Activated T-cell treated with anti-CD3 and anti-CD28 coated beads, Interleukin-2, amount 50 U/mL, for 72 hours (primary cell): ENCODE measurements at places on chromosomes 11 and 22. TPM values are rescaled to one million over a fixed set of nuclear protein-coding genes. Genes with fewer than 3 reads are reported as not detected.
A peak's percentile ranks its signal among the peaks of the same experiment; 100 is the strongest.

Gene IL10RA
- 123 TPM for total RNA-seq

Gene GNG3
- total RNA-seq, result not detected

Gene FGF19
- 0.10 TPM for total RNA-seq

Gene ZNF214
- not detected for total RNA-seq

Gene LRRN4CL
- total RNA-seq, result 0.38 TPM

Gene OR8A1
- not detected for total RNA-seq

Gene RAPSN
- total RNA-seq, result 1.3 TPM

Gene SLC22A12
- not detected for total RNA-seq

Gene HOATZ
- not detected for total RNA-seq

Gene KLHL35
- total RNA-seq, result 0.93 TPM

Gene MCHR1
- total RNA-seq, result not detected

Gene CBX7
- 61.0 TPM for total RNA-seq

Gene ADORA2A
- total RNA-seq, result 34.6 TPM

Gene NLRP10
- not detected for total RNA-seq

DNA sequence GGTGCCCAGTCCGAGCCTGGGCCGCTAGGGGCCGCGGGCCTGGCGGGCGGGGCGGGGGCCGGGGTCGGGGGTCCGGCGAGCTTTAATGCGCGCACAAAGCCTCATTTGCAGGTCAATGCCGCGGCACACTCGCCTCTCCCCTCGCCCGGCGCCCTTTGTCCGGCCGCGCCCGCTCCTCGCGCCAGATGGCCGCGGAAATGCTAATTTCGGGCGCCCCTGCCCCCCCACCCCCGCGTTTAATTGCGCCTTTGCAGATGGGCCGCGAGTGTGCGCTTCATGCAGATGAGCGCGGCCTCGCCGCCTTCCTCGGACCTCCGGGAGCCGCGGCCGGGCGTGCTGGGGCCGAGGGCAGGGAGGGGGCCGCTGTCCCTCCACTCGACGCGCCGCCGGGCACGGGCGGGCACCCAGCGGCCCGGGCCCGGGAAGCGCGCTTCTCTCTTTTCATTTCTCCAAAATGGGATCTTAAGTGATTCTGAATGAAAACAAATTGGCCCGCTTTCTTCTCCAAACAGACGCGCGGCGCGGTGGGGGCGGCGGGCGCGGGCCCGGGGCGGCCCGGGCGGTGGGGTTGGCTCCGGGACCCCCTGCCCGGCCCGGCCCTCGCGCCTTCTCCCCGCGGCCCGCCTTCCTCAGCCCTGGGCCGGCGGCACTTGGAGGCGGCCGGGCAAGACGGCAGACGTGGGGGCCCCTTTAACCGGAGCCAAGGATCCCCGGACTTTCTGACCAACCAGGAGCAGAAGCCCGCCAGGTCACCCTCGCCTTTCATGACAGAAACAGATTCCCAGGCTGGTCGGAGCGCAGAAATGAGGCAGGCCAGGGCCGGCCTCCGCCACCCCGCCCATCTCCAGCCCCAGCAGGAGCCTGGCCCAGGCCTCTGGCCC is 22.9 kb downstream of the CDKN1C start:
- DNase-seq, result no peak

- no peak for DNase-seq
Measured at GRCh38 chr11:115282923-115283322, 221.3 kb downstream of the CADM1 start.

GRCh38 chr11:84384731-84385130 is 1098.6 kb upstream of the CCDC90B start:
- DNase-seq, result peak; percentile 10

GRCh38 chr22:50197000-50197800 is 3.6 kb upstream of the SELENOO start:
- no peak for DNase-seq

DNA sequence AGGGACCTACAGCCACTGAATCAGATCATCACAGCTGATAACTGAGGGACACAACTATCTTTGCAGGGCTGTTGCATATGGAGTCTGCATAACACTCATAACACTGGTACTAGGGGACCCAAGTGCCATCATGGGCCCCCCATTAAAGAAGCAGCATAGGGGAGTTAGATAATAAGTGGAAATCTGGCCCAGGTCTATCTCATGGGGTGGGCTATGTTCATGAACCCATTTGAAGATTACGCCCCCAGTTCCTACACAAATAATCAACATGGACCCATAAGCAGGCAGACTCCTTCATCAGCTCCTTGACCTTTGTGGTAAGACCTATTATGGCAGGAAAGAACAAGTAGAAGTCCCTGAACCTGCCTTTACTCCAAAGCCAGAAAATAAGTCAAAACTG is 48.8 kb downstream of the ASCL2 start:
- DNase-seq, result no peak

DNA sequence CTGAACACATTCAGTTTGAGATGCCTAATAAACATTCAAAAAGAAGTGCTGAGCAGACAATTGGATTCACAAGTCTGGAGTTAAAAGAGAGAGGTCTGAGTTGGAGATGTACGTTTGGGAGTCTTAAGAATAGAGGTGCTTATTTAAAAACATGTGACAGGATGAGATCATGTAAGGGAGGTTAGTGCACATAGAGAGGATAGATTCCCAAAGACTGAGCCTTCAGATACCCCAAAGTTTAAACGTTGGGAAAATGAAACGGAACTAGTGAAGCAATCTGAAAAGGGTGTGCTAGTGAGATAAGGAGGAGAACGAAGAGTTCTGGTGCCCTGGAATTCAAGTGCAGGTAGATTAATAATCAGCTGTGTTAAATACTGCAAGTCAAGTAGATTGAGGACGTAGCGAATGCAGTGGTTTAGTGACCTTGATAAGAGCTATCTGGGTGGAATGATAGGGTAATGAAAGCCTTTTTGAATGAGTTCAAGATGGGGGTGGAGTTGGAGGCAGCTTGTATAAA is 63.7 kb downstream of the HIPK3 start:
- no peak for DNase-seq

DNA sequence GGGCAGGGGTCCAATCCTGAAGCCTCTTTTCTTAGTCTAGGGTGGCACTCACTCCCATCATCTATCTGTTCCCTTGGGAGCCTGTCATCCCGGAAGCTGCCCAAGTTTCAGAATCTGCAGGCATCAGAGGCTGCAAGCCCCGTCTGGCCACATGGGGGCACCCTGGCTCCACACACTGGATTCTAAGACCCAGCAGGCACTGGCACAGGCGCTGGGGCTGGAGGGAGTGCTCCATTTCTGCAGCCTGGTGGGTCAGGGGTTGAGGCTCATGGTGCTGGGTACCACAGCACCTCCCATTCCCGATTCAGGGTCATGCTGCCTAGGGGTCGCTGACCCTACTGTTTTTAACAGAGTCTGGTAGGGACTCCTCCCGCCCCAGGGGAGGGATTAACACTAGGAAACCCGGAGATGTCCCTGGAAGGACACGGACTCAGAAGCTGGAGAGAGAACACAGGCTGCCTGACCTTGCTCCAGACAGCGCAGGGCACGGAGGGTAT is 243.9 kb upstream of the SYN3 start:
- peak; percentile 56 for DNase-seq

- no peak for DNase-seq
Measured at GRCh38 chr22:30885591-30885990, 83.0 kb downstream of the MORC2 start.

- DNase-seq, result no peak
Measured at GRCh38 chr11:19352072-19352770, 111.5 kb upstream of the E2F8 start.

DNA sequence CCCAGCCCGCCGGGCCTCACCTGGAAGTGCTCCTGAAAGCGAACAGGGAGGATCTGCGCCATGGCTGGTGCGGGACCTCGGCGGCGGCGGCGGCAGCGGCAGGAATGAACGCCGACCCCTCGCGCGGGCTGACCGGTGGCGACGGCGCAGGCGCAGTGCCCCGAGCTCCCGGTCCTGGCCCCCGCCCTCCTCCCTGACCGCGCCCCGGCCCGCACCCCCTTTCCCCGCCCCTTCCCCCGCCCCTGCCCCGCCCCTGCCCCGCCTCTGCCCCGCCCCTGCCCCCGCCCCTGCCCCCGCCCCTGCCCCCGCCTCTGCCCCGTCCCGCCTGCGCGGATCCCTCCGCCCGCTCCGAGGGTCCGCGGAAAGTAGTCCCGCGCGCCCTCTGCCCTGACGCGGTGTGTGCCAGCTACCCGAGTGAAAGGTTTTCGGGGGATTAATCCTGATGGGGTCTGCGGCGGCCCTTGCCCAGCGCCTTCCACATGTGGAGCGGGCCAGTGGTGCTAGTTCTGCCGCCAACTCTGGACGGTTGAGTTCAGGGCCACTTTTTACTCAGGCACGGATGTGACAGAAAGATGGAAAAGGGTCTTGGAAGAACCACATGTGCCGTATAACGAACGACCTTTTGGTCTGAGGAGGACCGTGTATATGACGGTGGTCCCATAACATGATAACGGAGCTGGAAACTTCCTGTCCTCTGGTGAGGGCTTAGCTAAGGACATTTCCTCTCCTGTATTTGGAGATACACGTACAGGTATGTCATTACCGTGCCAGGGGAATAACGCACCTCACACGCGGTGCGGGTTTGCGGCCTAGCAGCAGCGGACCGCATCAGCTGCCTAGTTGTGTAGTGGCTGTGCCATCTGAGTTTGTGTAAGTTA is at the start of gene CLTCL1:
CLTCL1 (minus strand) TSS at position 140 of the 878 bp plus-strand sequence; CDS start at position 62, 78 bp downstream.
- peak; percentile 83 for DNase-seq

DNA sequence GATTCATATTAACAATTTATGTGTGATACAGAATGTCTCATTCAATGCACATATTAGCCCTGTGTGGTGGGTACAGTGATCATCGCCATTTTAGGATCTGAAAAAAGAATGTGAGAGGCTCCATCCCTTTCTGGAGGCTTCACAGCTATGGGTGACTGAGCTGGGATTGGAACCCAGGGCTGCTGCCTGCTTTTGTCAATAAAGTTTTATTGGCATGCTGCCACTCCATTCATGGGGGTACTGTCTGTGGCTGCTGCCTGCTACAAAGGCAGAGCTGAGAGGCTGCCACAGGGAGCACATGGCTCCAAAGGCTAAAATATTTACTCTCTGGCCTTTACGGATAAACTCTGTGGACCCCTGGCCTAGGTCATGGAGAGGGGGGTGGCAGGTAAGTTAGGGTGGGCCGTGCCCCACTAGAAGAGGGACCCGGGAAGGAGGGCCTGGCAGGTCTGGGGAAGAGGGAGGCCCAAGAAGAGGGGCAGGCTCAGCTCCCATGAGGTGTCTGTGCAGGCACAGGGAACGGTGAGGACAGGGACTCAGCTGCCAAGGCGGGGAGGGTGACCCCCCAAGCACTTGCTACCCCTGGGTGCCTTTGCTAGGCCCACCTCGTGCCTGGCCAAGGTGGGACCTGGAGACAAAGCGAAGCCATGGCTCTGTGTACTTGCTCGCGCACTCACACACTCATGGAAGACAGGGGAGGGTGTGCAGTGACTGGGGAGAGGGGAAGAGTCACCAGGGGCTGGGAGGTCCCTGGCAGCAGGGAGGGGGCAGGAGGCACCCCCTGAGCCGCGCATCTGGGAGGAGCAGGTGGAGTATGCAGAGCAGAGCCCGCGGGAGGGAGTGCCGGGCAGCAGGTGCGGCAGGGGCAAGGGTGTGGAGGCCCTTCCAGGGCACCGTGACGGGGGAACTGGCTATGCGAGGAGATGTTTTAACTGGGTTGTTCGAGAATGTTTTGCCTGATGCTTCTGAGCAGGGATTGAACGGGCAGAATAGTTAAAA is 335.3 kb downstream of the CTTN start:
- no peak for DNase-seq

DNA sequence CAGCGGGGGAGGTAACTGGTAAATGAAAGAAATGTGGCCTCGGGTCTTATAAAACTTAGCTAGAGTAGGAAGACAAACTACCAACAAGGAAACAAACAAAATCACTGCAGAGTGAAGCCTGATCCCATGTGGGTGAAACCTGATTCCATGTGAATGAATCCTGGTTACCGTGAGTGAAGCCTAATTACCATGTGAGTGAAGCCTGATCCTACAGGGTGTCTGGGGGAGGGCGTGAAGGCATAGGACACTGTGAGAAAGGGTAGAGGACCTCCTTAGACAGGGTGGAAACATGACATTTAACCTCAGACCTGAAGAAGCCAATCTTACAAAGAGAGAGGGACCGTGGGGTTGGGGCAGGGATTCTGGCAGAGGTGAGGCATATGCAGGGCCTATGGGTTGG is 106.2 kb upstream of the USP47 start:
- no peak for DNase-seq

GRCh38 chr22:44181033-44181911 is 547 bp downstream of the PARVG start:
- peak; percentile 67 for DNase-seq

GRCh38 chr22:17911887-17912286 is 112.5 kb downstream of the MICAL3 start:
- DNase-seq, result no peak

- DNase-seq, result no peak
Measured at GRCh38 chr11:121268581-121268980, 24.0 kb upstream of the SC5D start.

GRCh38 chr22:21697880-21698279 is 32.1 kb downstream of the PPIL2 start:
- DNase-seq, result no peak

DNA sequence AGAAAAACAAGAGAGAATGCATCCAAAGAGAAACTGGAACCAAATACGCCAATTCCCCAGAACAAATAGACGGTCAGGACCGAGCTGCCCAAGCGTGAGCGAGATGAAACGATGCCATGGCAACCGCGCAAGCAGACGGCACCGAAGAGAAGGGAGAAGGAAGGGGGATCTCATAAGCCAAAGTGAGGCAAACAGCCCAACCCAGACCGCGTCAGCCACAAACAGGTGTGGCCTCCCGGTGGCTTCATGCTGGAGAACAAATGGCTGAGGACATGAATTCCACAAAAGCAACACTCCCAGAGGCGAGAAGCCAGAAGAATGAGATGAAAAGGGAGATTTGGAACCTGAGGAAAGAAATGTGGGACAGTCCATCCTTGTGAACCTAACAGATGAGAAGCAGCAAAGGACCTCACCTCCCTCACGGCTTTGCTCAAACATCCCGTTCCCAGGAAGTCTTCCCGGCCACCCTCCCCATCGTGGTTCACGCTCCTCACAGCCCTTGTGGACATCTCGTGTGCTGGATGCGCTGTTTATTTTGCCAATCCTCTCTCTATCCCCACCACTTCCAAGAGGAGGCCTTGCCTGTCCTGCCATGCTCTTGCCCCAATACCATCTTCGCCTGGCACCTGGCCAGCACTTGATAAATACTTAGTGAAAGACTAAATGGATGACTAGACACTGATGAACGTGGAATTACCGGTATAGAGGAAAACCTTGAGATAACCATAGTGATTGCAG is 89.1 kb upstream of the RTL6 start:
- DNase-seq, result no peak

- no peak for DNase-seq
Measured at GRCh38 chr11:123584186-123584585, 70.2 kb downstream of the SCN3B start.

GRCh38 chr22:42131562-42131961 is 952 bp upstream of the CYP2D6 start:
- no peak for DNase-seq
